Stimulated activated CD8-positive, alpha-beta memory T cell treated with anti-CD3 and anti-CD28 coated beads, Interleukin-15, amount 100 ng/mL, for 4 hours (primary cell): ENCODE measurements at places on chromosomes 2 and 18.

DNA sequence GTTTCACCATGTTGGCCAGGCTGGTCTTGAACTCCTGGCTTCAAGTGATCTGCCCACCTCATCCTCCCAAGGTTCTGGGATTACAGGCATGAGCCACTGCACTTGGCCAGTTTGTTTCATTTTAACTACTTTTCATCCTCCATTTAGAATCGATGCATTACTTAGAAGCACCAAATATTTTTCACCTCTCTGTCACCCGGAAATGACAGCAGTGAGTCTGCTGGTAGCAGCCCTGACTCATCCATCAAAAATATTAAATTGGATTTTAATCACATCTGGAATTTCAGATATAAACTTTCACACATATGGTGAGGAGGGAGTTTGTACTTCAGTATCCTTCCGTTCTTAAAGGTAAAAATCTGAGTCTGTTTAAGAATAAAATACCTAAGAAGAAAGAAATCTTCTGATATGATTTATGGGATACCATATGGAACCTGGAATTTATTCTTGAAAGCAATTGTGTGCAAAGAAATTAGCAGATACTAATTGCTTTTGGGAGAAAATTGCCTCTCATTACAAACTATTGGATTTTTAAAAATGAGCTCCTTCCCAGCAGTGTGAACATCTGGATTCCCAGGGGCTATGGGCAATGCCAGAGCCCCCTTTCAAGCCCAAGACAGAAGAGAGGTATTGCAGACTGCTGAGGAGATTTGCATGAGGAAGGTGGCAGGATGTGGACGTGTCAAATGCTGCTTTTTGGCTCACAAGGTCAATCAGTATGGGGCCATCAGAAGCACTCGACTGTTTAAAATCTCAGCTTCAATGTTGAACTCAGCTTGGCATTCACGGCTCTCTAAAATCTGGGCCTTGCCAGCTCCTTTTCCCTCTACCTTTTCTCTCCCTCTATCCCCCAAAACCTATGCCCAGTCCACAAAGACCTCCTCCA, 279.5 kb upstream of the SIX2 start:
- no peak for DNase-seq

DNA sequence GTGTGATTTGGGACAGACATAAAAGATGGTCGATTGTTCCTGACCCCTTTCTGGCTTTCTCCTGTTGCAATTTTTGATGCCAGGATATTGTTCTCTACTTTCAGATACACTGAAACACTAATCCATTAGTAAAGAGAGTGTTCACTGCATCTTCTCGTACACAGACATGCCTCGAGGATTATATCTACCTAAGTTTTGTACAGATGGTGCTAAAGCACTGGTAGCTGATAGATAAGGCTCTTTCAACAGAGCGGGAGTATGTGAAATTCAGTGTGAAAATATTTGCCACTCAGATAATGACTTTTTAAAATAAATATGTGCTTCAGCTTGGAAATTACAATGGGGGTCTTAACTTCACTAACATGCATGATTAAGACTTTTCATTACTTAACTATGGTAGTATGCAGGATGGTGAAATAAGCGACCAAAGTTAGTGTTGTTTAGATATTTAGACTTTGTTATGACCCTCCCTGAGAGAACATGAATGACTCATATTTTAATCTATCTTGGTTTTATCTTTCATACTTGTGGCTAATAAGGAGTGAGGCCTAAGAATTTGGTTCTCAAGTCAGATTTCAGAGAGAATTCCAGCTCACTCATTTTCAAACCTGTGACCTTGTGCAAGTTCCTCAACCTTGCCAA, 474.9 kb downstream of the NRXN1 start:
- DNase-seq = no peak

- no peak for DNase-seq
Measured at GRCh38 chr2:219591091-219591490, 6.6 kb upstream of the STK11IP start.

- DNase-seq = no peak
Measured at GRCh38 chr18:7157760-7158159, 40.2 kb upstream of the LAMA1 start.

- DNase-seq = no peak
Measured at GRCh38 chr18:48488388-48488850, 50.4 kb upstream of the CTIF start.

- no peak for DNase-seq
Measured at GRCh38 chr2:60495041-60495625, 58.3 kb downstream of the BCL11A start.

DNA sequence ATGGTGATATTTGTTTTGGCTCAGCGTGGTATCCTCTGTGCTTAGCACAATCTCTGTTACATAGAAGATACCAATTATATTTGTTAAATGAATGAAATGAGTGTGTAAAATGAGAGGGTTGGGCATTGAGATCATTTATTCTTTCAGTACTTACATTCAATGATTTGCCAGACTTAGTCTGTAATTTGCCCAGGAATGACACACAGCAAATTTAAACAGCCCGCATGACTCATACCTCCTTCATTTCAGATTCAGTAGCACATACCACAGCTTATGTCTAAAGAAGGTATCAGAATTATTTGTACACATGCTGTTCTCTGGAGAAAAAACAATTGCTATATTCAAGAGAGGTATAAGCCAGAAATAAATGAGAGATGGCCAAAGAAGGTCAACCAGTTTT, 37.0 kb downstream of the KLHL14 start:
- DNase-seq = no peak

DNA sequence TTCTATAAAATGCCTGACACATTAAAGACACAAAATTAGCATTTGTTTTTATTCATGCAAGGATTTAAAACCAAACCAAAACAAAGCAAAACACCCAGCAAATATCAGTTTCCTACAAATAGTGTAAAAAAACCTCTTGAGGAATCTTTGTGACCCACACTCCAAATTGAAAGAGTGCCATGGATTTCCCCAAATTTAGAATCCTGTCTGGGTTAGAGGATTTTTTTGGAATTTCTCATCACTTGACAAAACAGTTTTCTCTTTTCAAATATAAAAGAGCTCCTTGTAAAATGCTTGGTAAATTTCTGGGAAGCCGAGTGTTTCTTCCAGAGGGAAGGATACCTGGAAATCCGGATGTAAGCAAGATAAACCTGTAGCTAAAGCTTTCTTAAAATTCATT, 1.7 kb upstream of the FN1 start:
- DNase-seq = no peak

DNA sequence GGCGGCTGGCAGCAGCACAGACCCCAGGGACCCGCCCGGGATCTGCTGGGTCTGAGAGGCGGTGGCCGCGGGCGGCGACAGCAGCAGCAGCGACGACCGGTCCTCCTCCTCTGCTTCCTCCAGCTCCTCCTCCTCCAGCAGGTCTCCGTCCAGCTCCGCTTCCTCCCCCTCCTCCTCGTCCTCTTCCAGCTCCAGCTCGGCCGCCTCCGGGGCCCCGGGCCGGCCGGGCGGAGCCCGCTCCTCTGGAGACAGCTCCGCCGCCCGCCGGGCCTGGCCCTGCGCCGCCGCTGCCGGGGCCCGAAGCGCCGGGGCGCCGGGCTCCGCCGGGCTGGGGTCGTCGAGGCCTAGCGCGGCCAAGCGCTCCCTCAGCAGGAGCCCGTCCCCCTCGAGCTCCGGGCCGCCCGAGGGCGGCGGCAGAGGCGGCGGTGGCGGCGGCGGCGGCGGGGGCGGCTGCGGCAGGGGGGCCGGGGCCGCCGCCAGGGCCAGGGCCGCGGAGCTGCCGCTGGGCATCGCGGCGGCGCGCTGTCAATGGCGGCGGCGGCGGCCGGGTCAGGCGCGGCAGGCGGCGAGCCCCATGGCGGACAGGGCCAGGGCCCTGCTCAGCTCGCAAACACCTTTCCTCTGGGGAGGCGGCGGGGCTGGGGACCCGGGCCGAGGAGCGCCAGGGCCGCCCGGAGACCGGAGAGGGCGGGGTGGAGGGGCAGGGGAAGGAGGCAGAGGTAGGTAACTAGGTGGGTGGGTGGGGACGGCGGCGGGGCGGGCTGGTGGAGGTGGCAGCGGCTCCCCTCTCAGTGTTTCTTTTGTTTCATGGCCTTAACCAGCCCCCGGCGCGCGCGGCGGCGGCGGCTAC, 445 bp downstream of the MEX3C start:
- DNase-seq = peak; percentile 14

- no peak for DNase-seq
Measured at GRCh38 chr2:45436456-45436855, 174.6 kb downstream of the SRBD1 start.

- no peak for DNase-seq
Measured at GRCh38 chr18:78505851-78506461, 473.7 kb upstream of the SALL3 start.
